ENCODE measurements at places on chromosomes 7 and 10.

- no peak for ATAC-seq
These were observed 17.6 kb downstream of the ZRANB1 start for GRCh38 chr10:124959564-124959963.

- ATAC-seq = no peak
These were observed 160.9 kb downstream of the PARD3 start for GRCh38 chr10:34654211-34654610.

GRCh38 chr10:293636-294035, 158.4 kb downstream of the ZMYND11 start:
- no peak for ATAC-seq

DNA sequence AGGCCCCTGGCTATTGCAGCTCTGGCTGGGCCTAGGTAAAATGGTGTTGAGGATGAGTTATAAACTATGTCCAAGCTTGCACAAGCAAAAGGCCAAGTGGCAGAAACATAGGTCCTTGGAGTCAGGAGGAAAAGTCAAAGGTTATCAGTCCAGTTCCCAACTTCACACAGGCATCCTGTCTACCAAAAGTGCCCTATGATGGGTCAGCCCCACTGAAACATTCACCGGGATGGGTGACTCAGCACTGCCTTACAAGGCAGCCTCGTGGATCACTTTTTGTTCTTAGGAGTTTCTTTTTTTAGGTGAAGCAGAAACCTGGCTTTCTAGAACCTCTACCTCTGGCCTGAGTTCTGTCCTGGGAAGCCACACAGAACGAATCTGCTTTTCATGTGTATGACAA, 158.8 kb upstream of the LYZL2 start:
- no peak for ATAC-seq

GRCh38 chr7:11757153-11757552, 74.8 kb downstream of the THSD7A start:
- no peak for ATAC-seq

GRCh38 chr10:61825628-61826027, 75.9 kb upstream of the ARID5B start:
- ATAC-seq = no peak

DNA sequence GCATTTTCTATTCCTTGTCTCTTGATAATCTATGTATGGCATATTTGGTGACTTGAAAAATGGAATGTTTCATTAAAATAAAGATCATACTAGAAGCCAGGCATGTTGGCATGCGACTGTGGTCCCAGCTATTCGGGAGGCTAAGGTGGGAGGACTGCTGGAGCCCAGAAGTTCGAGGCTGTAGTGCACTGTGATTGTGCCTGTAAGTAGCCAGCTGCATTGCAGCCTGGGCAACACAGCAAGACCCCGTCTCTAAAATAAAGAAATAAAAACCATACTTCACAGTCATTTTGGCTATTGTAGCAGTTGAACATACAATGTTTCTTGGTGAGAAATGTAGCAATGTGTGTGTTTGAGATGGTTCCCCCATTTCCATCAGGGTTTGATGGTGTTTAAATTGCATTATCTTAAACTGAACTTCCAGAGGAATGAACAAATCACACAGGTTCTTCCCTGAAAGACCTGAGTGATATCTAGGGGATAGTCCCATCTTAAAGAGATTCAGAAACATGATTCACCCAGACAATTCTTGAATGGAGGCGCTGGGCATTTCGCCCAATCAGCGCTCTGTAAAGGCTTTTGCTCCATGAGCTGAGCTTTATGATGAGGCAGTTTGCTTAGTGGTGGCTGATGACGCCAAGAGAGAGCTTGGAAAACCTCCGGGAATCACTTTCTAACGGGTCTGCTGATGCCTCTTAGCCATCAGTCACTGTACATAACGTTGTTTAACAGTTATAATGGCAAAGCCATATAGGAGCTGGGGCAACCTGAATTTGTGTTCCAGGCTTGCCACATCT, 19.4 kb upstream of the BTBD16 start:
- no peak for ATAC-seq

GRCh38 chr7:120064565-120064964, 208.4 kb upstream of the KCND2 start:
- ATAC-seq = no peak

DNA sequence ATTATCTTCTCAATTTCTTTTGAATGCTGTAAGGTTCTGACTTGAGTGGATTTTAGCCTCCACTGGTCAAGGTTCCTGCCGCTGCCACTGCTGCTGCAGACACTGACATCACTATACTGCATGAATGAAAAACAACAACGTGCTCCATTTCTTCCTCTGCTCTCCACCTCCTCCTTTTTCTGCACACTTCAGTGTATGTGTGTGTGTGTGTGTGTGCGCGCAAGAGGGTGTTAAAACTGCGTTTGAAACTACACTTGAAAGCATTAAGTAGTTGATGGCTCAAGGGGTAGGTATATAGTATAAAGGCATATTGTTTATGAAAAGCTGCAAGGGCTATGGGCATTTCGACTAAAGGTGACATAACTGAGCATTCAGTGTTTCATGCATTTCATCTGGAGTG, 3.5 kb downstream of the GLCCI1 start:
- ATAC-seq = no peak

- peak; percentile 51 for ATAC-seq
These were observed 185.4 kb downstream of the SEC23IP start for GRCh38 chr10:120077707-120078492.

- ATAC-seq = peak; percentile 79
These were observed 40.4 kb downstream of the CREB3L2 start for GRCh38 chr7:137961200-137962177.

DNA sequence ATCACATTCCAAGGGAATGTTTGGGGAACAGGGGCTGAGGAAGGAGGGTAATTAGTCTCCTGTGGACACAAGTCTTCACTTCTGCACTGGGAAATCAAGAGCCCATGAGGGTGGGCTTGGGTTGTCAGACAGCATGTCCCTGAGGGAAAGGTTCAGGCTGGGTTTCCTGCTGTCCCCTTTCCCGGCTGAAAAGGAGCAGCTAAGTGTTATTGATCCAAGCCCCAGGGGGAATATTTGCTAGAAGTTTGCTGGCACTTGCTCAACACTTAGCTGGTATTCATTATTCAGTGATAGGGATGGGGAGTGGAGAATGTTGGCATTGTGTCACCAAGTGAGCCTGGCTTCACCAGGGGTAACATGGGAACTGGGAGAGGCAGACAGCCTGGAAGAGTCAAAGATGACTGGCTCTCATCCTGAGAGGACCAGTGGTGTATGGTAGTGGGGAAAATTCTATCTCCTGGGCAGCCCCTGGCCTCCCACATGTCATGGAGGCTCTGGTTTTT, 344.4 kb upstream of the PODXL start:
- ATAC-seq = no peak

DNA sequence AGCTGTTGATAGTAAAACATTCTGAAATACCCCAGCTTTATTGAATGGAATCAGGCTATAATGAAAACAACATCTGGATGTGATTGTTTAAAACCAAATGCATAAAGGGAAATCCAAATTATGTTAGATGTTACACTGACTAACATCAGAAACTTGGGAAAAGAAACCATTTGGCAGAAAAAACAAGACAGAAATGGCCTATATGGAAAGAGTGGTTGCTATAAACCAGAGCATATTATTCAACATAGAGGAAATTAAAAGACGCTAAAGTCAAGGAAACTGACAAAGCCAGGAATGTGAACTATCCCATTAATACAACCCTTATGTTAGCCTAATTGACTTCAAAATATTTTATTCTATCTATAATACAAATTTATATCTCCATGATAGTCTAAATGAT, 53.0 kb upstream of the CABCOCO1 start:
- ATAC-seq = no peak

DNA sequence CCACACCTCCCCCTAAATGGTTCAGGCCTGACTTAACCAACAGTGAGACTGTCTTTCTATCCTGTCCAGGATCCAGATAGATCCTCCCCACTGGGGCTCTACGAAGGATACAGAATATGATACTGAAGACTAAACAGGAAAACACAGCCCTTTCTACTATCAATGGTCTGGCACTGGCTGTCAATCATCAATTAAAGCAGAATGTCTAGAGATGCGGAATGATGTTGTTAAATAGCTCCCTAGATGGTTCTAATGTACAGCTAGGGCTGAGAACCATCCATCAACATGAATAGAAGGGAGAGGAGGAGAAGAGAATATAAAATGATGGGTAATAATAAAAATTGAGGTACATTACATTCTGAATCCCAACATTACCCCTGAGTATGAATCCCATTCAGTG, 314.3 kb upstream of the CELF2 start:
- no peak for ATAC-seq

DNA sequence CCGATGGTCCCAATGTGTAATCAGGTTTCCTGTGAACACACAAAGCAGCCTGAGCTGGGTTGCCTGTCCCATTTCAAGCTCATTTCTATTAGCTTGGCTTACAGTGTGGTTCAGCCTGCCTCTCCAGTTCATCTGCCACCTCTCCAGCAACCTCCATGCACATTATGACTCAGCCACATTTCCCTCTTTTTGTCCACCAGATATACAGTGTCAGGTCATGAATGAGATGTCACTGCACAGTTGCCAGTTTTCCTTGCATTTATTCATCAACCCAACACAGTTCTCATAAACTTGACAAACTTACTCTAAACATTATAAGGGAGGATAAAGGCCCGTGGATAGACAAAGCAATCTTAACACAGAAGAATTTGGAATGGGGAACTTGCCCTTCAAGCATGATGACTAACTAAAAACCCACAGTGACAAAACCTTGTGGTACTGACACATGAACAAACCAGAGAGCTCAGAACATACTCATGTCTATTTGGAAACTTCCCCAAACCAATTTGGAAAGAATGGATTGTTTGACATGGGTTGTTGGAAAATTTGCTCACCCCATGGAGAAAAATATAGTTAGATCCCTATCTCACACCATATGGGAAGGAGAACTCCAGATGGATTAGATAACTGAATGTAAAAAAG, 2.5 kb upstream of the CFAP58 start:
- peak; percentile 55 for ATAC-seq

DNA sequence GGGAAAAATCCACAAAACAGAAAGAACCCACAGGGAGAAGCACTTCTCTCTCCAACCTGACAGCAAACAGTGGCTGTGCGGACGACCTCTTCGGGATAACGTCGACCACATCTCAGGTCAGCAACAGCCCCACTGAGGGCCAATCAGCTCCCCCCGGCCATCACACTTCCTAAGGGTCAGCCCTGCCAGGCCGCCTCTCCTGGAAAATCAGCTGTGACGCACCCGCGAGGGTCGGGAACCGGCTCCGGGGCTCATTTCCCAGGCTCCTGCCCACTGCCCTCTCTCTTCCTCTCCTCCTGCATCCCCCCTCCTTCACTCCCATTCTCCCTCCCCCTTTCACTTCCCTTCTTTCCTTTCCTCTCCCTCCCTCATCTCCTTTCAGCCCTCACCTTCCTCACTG, 118.3 kb downstream of the DIP2C start:
- no peak for ATAC-seq

DNA sequence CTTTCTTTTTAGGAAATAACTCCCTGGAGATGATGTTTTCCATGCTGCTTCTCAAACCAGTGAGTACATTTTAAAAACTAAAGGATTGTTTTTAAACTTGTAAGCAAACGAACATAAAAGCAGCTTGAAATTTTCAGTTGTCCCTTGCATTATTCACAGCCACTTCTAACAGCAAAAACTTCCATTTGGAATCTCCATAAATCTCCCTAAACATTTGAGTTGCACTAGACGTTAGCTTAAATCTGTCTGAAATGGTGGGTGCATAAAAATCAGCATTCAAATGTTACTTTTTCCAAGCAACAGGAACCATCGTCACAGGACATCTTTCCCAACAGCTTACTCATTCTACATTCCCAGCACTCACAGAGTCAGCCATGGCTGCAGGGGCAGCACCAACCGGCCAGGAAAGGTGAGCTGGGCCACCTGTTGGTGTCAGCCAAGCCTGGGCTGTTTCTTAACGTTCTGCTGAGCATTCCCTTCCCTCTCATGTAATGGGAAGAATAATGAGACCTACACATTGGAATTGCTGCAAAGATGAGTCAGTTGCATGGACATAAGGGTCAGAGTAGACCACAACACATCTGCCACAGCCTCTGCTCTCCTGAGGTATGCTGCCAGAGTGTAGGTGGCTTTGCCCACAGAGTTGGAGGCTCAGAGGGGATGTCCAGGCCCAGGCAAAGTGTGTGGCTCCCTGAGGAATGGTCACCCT, 163.2 kb downstream of the TNS3 start:
- no peak for ATAC-seq

GRCh38 chr10:5196702-5197113, at the start of gene AKR1C4:
AKR1C4 (plus strand) TSS chr10:5196837; CDS start chr10:5196868, 31 bp downstream.
- no peak for ATAC-seq

GRCh38 chr7:107085180-107085579, 40.7 kb downstream of the PRKAR2B start:
- no peak for ATAC-seq

DNA sequence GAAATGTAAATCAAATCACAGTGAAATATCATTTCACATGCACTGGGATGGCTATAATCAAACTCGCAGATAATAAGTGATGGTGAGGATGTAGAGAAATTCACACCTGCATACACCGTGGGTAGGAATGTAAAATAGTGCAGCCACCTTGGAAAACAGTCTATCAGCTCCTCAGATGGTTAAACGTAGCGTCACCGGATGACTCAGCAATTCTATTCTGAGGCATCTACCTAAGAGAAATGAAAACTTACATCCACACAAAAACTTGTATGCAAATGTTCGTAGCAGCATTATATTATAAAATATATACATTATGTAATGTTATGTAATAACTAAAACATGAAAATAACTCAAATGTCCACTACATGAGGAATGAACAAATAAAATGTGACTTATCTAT, 38.9 kb downstream of the SH3PXD2A start:
- ATAC-seq = no peak

DNA sequence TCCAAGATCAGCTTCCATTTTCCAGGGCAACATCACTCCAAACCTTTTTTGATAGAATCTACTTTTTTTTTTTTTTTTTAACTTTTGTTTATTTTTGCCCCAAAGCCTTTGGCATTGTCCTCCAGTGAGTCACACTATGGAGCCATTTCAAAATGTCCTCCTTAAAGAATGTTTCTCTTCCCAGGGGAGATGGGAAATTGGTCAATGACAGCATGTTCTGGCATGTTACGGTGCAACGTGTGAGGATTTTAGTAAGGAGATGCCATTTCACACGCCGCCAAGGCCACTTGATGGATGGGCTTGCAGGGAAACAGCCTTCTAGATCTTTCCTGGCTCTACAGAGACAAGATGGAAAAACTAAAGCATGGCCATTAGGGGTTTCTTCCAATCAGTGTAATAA, 30.7 kb upstream of the TRIL start:
- no peak for ATAC-seq

DNA sequence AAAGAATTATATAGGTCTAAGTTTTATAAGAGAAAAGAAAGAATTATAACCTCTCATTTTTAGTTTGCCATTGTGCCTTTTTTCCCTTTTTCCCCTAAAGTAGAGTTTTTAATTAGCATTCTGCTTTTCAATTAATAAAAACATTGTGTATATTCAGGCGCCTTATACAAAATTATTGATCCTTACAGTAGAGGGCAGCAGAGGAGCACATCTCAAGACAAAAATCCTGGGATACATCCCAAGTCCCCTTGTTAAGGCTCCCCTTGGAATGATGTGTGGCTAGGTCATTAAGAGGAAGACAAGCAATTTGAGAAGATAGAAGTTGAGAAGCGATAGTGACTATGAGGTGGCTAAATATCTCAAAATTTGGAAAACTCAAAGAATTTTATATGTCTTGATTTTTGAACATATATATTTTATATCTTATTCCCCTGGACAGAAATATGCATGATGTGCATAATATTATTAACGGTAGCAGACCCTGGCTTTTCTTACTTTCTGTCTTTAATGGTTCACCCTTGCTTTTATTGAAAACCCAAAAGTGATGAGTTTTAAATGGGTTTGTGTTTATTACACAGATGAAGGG, 19.1 kb upstream of the TPK1 start:
- no peak for ATAC-seq

- no peak for ATAC-seq
These were observed 1238.9 kb downstream of the XPNPEP1 start for GRCh38 chr10:108684431-108684830.
